Mesenteric fat pad (tissue), 1 donor: ENCODE measurements at places on chromosomes 6 and 20.
A peak's percentile ranks its signal among the peaks of the same experiment; 100 is the strongest.

- peak; percentile 49 for DNase-seq
These were observed 217.1 kb downstream of the ANKRD60 start for GRCh38 chr20:58011106-58011946.

GRCh38 chr20:32564921-32565734 lies 20.0 kb downstream of the NOL4L start:
- DNase-seq, result no peak

- DNase-seq, result no peak
These were observed 36.5 kb downstream of the SCML4 start for GRCh38 chr6:107787589-107787960.

DNA sequence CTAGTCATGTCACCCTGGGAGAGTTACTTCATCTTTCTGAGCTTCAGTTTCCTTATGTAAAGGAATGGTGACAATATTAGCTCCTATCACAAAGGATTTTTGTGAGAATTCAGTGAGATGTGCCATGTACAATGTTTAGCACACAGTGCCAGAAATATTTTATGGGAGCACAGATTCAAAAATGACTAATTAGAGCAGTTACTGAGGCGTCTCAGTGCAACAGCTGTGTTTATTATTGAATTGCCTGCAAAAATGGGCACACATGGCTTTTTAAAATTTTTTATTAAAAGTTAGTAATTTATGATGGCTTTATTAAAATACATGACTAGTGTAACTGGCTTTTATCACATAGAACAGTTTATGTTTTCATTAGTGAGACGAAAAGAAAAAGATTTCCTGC lies 134.3 kb upstream of the AHI1 start:
- DNase-seq, result no peak
